GM23248 (cell line): ENCODE measurements at places on chromosomes 5 and 9. TPM values are rescaled to one million over a fixed set of nuclear protein-coding genes. Genes with fewer than 3 reads are reported as not detected.

The PCDHAC2 gene
- polyA plus RNA-seq: not detected in 2 replicates

The DBN1 gene
- 160 and 163 TPM in 2 replicates for polyA plus RNA-seq

DNA sequence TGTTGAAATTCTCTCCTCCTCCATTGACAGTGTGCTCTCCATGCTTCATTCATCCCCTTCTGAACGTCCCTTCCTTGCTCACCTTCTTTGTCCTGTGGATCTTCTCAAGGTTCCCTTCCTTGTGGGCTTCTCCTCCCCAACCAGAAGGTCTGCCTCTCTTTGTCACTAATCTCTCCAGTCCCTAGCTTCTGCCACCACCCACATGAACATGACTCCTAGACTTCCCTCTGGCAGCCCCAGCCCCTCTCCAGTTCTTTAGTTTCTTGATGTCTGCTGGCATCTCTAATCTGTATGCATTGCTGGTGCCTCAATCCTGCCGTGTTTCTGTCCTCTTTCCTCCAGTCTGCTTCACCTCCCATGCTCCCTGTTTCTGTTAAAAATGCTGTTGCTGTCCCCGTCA is 79.3 kb downstream of the ARHGAP26 start:
- no peak for DNase-seq

GRCh38 chr5:6604341-6604740 is 28.5 kb downstream of the NSUN2 start:
- DNase-seq: no peak

- peak; percentile 93 for DNase-seq
Observed at GRCh38 chr5:16492398-16493140, 27.0 kb upstream of the ZNF622 start.

GRCh38 chr5:144547098-144547499 is 376.4 kb downstream of the KCTD16 start:
- peak; percentile 44 for DNase-seq

- no peak for DNase-seq
Observed at GRCh38 chr5:133861161-133861737, 107.2 kb downstream of the C5orf15 start.

- DNase-seq: no peak
Observed at GRCh38 chr9:69237702-69238295, 63.7 kb downstream of the TJP2 start.

- DNase-seq: peak; percentile 31
Observed at GRCh38 chr5:13606051-13606450, 338.4 kb downstream of the DNAH5 start.

GRCh38 chr9:129225815-129226214 is 47.8 kb upstream of the IER5L start:
- peak; percentile 48 for DNase-seq

- peak; percentile 66 for DNase-seq
Observed at GRCh38 chr9:121744687-121745395, 93.4 kb downstream of the DAB2IP start.

DNA sequence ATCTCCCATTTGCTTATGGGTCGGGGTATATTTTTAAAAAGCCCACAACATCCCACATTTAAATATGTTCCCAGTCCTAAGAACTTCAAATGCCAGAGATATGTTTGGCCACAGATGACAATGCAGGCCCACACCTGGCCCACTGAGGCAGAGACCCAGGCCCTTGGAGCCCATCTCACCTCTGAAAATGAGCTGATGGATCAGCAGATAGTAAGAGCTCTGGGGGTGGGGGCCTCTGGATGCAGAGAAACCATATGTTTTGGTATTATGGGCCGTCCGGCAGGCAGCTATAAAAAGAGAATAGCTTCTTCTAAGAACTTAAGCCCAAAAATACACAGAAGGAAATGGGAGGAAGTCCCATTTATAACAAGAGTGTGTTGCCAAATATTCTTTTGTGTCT is 256.0 kb downstream of the GRIA1 start:
- DNase-seq: no peak

DNA sequence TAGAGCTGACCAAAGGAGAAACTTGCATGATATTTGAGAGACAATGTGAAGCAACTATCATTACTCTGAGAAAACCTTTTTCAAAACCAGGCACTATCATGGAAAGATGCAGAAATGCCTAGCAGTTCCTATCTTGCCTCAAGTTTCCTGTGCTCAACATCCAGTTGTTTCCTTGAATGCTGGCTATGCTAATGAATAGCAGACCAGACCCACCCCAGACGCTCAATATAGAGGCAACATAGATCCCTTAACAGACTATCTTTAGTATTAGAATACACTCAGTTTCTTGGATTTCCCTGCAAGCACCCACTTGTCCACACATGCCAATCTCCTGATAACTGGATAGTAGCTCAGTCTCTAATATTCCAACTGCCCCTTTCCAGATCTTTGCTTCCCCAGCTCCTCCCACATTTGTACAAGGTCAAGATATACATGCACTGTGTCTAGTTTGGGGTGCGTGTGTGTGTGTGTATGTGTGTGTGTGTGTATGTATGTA is 93.3 kb upstream of the PCSK5 start:
- DNase-seq: no peak

DNA sequence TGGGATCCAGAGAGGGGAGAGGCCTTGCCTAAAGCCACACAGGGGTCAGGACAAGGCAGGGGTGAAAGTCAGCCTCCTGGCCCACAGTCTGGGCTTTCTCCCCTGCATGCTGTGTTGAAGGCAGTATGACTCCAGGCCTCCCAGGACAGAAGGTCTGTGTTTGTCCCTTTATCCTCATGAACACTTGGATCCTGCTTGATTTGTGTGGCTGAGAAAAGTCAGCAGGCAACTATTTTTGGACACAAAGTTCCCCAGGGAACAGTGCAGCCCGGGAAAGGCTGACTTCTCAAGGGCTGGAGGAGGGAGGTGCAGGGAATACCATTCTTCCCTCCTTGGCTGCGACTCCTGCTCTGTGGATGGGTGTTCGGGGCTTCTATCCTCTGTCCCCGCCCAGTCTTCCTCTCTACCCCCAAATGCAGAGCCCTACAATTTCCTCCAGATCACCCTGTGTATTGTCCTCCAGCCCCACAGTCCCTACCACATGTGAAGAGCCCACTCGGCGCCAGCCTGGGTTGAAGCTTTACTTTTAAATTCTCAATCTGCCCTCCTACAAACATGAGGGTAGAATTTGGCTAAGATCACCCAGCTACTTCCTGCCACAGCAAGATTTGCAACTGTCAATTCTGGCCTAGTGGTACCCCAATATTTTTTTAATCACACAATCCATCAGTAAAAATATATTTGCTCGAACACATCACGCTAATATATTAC is 4.1 kb downstream of the AKNA start:
- DNase-seq: peak; percentile 85
